ENCODE measurements at places on chromosomes 13 and 19.
A peak's percentile ranks its signal among the peaks of the same experiment; 100 is the strongest.

GRCh38 chr19:18762125-18763023 lies 28.7 kb downstream of the COMP start:
- no peak for DNase-seq
- H3K4me1 ChIP-seq: no peaks in the 10 kb centered on the region
- no peak overlapping the region for H3K27ac ChIP-seq
- H3K36me3 ChIP-seq: no peaks in the 10 kb centered on the region
- no peak overlapping the region for H3K4me3 ChIP-seq

- no peak overlapping the region for H3K27ac ChIP-seq
- no peaks in the 10 kb centered on the region for H3K27me3 ChIP-seq
- H3K4me3 ChIP-seq: no peak overlapping the region
These were observed 2523.2 kb upstream of the PCDH20 start for GRCh38 chr13:63938851-63939250.

GRCh38 chr19:50199259-50199555 lies 4.2 kb upstream of the MYH14 start:
- peaks cover 57% of the 10 kb centered on the region for H3K27me3 ChIP-seq
- H3K4me3 ChIP-seq: no peak overlapping the region
- no peaks in the 10 kb centered on the region for H3K36me3 ChIP-seq
- H3K4me1 ChIP-seq: no peaks in the 10 kb centered on the region
- no peak for DNase-seq
- H3K27ac ChIP-seq: no peak overlapping the region

DNA sequence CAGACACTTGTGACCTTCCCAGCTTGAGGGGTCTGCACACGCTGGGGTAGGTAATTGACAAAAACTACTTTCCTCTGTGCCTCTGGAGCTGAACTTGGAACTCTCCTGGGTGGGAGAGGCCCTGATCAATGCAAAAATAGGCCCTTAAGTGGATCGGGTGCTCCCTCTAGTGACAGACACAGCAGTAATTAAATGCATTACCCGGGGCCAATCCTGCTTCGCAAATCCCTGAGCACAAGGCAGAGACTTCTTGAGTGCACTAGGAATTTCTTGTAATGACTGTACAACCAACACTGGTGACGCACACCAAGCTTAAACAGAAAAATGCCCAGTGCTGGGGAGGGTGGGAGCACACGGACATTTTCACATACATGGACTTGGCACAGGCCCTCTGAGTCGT lies 10.6 kb upstream of the UBE2S start:
- peak; percentile 53 for DNase-seq
- no peak overlapping the region for H3K4me3 ChIP-seq
- H3K27ac ChIP-seq: no peak overlapping the region
- peaks cover 2% of the 10 kb centered on the region for H3K27me3 ChIP-seq

GRCh38 chr13:97300871-97301270 lies 78.7 kb downstream of the MBNL2 start:
- DNase-seq: no peak
- no peak overlapping the region for H3K4me3 ChIP-seq
- H3K36me3 ChIP-seq: peaks cover 6% of the 10 kb centered on the region
- no peak overlapping the region for H3K27ac ChIP-seq
- H3K27me3 ChIP-seq: no peaks in the 10 kb centered on the region

DNA sequence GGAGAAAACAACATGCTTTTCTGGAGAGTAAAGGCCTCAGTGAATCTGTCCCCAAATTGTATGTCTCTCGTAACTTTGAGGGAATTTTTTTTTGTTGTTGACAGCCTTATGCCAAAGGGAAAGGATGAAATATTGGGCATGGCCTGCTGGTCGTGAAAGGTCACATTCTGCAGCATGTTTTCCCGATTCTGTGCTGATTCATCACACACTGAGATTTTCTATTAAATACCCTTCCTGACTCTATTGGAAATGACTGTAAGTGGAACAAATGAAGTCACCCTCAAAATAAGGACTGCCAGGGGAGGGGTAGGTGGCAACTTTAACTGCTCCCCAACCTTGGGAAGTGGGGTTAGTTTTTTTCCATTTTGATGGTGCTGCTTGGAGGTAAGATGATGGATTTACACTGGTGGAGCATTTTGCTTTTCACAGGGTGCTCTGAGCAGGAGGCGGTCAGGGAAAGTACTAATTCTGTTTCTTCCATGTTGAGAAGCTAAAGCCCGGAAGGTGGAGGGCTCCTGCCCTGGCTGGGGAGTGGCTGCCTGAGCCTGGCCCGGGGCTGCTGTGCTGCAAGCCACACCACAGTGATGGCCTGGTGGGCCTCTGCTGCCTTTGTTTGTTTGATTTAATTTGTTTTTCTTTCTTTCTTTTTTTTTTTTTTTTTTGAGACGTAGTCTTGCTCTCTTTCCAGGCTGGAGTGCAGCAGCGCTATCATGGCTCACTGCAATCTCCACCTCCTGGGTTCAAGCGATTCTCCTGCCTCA lies 116.8 kb upstream of the SPATA13 start:
- H3K27ac ChIP-seq: no peak overlapping the region

DNA sequence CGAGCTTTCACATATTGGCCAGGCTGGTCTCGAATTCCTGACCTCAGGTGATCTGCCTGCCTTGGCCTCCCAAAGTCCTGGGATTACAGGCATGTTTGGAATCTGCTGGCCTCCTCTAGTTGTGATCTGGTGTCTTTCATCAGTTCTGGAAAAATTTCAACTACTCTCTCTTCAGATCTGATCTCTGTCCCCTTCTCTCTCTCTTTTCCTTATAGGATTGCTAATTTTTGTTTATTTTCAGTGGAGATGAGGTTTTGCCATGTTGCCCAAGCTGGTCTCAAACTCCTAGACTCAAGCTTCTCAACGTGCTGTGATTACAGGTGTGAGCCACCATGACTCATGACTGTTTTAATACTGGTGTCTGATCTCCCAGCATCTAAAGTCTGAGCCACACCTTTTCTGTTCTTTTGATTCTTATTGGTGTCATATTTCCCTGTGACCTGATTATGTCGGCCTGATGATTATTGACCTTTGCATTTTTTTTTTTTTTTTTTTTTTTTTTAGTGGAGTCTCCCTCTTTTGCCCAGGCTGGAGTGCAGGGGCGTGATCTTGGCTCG lies 10.4 kb upstream of the NANOS2 start:
- no peak overlapping the region for H3K4me3 ChIP-seq
- no peaks in the 10 kb centered on the region for H3K36me3 ChIP-seq
- H3K4me1 ChIP-seq: peaks cover 8% of the 10 kb centered on the region
- DNase-seq: no peak
- H3K27me3 ChIP-seq: peaks cover 6% of the 10 kb centered on the region
- H3K27ac ChIP-seq: no peak overlapping the region

GRCh38 chr19:42121656-42122069 lies 10.6 kb downstream of the POU2F2 start:
- peaks cover 47% of the 10 kb centered on the region for H3K36me3 ChIP-seq
- H3K27me3 ChIP-seq: no peaks in the 10 kb centered on the region
- H3K27ac ChIP-seq: peak overlapping the region; percentile 97
- DNase-seq: peak; percentile 87
- peak overlapping the region; percentile 83 for H3K4me3 ChIP-seq
- peaks cover 80% of the 10 kb centered on the region for H3K4me1 ChIP-seq

DNA sequence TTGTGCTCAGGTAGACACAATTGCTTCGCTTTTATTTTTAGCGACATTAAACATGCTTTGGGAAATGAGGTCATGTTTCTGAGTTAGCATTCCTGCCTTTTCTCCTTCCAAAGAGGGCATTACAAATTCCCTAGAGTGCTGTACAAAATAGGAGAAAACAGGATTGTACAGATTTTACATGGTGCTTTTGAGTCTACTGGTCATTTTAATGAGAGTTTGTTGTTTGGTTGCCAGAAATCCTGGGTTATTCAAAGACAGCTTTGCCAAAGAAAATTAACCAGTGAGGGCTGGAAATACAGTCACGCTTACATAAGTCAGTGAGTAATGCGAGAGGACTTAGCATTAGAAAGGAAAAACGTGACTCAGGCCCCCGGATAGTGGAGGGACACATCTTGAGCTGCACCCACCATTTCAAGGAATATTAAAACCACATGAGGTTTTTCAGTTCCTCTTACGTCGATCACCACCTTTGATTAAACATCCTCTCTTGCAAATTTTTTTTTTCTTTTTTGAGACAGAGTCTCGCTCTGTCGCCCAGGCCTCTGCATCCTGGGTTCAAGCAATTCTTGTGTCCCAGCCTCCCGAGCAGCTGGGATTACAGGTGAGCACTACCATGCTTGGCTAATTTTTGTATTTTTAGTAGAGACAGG lies 55.4 kb downstream of the SACS start:
- H3K4me3 ChIP-seq: peak overlapping the region; percentile 49
- peaks cover 3% of the 10 kb centered on the region for H3K27me3 ChIP-seq
- H3K4me1 ChIP-seq: peaks cover 60% of the 10 kb centered on the region
- peak overlapping the region; percentile 81 for H3K27ac ChIP-seq

- no peak overlapping the region for H3K27ac ChIP-seq
- no peaks in the 10 kb centered on the region for H3K36me3 ChIP-seq
- H3K4me1 ChIP-seq: no peaks in the 10 kb centered on the region
- no peak overlapping the region for H3K4me3 ChIP-seq
These were observed 459.2 kb downstream of the FGF14 start for GRCh38 chr13:101942535-101943157.

GRCh38 chr13:91526543-91527033 lies 128.2 kb downstream of the GPC5 start:
- DNase-seq: no peak
- no peak overlapping the region for H3K4me3 ChIP-seq
- H3K4me1 ChIP-seq: no peaks in the 10 kb centered on the region
- no peaks in the 10 kb centered on the region for H3K27me3 ChIP-seq

DNA sequence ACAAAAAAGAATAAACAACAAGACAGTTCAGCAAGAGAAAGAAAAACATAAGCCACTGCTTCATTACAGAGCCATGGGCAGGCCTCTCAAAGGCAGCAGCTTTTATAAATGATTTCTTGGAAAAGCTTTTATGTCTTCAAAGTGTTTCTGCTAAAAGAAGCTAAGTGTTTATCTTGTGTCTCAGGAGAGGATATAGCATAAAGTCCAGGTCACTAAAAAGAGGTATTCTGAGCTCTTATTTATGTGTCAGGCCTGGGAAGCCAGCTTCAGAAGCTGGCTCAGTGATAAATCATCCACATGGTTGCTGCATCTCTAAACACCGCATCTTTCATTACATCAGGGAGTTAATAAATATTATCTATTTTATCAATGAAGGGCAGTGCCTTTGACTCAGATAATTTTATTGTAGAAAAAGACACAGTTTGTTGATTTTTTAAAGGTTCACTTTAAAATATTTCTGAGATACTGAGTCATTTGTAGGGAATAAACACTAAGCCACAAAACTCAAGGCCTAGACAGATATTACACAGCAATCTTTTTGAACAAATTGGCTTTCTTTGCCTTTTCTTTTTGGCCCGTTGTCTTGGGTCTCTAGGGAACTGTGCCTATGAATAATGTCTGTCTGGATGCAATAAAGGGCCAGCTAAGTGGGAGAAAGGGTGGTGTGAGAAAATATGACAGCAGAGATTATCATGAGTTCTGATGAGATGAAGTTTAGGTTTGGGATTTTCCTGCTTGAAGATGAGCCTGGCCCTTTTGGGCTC lies 1086.6 kb downstream of the UQCRFS1 start:
- DNase-seq: no peak
- H3K4me1 ChIP-seq: no peaks in the 10 kb centered on the region
- no peak overlapping the region for H3K27ac ChIP-seq
- no peaks in the 10 kb centered on the region for H3K36me3 ChIP-seq
- H3K4me3 ChIP-seq: no peak overlapping the region

GRCh38 chr13:109698779-109699178 lies 87.6 kb downstream of the IRS2 start:
- no peaks in the 10 kb centered on the region for H3K36me3 ChIP-seq
- no peak for DNase-seq
- no peak overlapping the region for H3K4me3 ChIP-seq
- H3K27me3 ChIP-seq: peaks cover 5% of the 10 kb centered on the region

GRCh38 chr13:77386880-77387606 lies 60.1 kb upstream of the MYCBP2 start:
- no peak overlapping the region for H3K4me3 ChIP-seq
- no peaks in the 10 kb centered on the region for H3K36me3 ChIP-seq
- DNase-seq: no peak
- H3K27ac ChIP-seq: no peak overlapping the region

- no peak for DNase-seq
- H3K36me3 ChIP-seq: no peaks in the 10 kb centered on the region
- no peaks in the 10 kb centered on the region for H3K27me3 ChIP-seq
- no peak overlapping the region for H3K4me3 ChIP-seq
- H3K4me1 ChIP-seq: peaks cover 13% of the 10 kb centered on the region
These were observed 35.5 kb downstream of the PAK4 start for GRCh38 chr19:39160889-39161672.

DNA sequence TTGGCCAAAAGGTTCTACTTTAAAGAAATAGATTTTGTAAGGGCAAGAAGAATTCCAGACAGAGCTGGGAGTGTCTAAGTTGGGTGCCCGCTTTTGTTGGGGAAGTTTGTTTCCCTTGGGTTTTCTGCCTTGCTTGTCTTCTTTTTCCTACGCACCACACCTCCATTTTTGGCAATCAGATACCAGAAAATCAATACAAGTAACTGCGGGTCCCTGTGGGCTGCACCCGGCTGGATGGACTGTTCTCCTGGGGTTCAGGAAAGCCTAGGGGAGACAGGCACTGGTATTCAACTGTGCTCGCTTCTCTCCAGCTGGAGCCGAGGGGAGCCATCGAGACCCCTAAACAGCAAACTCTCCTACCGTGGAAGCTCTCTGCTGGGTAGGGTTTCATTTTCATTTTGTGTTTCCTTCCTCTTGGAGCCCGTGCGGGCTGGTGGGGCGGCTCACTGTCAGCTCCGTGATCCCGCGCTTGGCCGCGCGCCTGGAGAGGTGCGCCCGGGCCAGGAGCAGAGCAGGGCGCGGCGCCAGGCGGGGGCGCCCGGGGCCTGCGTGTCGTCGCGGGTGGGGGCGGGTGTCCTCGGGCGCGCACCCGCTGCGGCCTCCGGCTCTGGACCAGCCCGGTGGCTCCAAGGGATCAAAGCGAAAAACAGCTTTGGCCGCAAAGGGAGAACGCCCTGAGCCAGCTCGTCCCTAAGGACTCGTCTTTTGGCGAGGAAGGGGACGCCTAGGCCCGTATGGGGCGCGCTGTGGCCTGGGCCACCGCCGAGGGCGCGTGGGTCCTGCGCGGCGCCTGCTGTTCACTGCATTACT lies 347.2 kb downstream of the ZNF536 start:
- H3K4me1 ChIP-seq: peaks cover 2% of the 10 kb centered on the region
- DNase-seq: peak; percentile 7
- peak overlapping the region; percentile 46 for H3K4me3 ChIP-seq
- H3K27ac ChIP-seq: no peak overlapping the region

DNA sequence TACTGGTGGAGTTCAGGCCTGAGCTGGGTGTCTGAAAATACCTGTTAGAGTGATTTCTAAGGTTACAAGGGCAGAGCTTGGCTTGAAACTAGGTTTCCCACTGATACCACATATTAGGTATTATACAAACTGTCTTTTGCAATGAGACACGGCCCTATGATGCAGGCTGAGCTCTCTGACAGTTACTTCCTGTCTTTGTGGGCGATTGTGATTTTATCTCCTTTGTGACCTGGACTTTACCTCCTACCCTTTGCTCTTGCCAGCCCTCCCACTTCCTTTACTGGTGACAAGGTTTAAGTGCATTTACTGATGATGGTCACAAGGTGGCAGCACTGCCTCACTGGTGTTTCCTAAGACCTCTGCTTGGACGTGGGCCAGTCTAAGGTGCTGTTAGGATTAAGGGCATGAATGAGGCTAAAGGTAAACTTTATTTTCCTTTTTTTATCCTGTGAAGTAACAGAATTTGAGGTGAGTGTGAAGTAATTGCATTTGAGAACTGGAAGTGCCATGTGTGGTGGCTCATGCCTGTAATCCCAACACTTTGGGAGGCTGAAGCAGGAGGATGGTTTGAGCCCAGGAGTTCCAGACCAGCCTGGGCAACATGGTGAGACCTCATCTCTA lies 7.7 kb upstream of the CXCL17 start:
- H3K27ac ChIP-seq: no peak overlapping the region
- no peaks in the 10 kb centered on the region for H3K36me3 ChIP-seq
- H3K4me1 ChIP-seq: peaks cover 6% of the 10 kb centered on the region
- DNase-seq: peak; percentile 73
- H3K4me3 ChIP-seq: no peak overlapping the region

Data from activated naive CD8-positive, alpha-beta T cell treated with anti-CD3 and anti-CD28 coated beads, Interleukin-2, amount 50 U/mL, for 24 hours (primary cell).